ENCODE measurements at places on chromosomes 12 and 14.
A peak's percentile ranks its signal among the peaks of the same experiment; 100 is the strongest.

DNA sequence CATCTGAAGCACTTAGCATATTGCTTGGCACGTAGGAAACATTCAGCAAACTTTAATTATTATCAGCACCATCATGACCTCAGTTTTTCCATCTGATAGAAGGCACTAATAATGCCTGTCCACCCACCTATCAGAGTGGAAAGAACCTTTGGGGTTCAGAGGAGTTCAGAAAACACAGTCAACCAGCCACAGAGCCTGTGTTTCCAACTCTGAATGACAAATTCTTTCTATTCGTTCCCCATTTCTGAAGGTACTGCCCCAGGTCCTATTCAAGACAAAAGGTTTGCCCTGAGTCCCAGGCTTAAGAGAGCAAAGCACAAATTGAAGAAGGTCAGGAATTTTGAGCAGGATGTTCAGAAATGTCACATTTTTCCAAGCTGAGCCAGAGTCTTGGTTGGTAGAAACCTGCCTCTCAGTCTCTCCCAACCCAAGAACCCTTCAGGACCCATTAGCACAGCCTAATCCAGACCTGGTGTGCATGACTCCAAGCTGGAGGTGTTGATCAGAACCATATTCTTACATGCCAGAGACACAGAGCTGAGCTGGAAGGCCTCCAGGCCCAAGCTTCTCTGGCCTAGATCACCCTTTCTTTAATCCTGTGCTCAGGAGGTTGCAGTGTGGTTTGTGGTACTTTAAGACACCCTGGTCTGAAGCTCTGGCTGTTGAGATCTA, 114.4 kb downstream of the TBX5 start:
- no peak overlapping the region for H3K27ac ChIP-seq
- DNase-seq = no peak
- H3K4me1 ChIP-seq = no peaks in the 10 kb centered on the region
- peaks cover 6% of the 10 kb centered on the region for H3K27me3 ChIP-seq
- no peak overlapping the region for H3K4me3 ChIP-seq
- H3K36me3 ChIP-seq = no peaks in the 10 kb centered on the region

DNA sequence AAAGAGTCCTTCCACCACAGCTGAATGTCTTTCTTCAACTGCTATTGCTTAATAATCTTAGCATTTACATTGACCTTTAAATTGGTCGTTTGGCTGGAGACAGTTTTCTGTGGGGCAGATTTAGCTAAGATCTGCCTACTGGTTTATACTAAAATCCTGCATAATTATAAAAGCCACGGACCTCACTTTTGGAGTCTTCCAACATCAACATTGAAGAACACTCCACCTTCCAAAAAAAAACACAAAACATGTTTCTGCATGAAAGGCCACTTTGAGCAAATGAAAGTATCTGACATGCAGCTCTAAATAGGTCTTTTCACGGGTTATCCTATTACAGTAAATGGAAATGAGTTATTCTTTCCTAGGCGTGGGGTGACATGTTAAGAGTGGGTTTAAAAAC, 57.0 kb upstream of the KRR1 start:
- peaks cover 4% of the 10 kb centered on the region for H3K27me3 ChIP-seq
- DNase-seq = no peak
- H3K36me3 ChIP-seq = no peaks in the 10 kb centered on the region
- H3K4me3 ChIP-seq = no peak overlapping the region
- no peaks in the 10 kb centered on the region for H3K4me1 ChIP-seq

- H3K4me3 ChIP-seq = peak overlapping the region; percentile 19
- peak overlapping the region; percentile 94 for H3K27ac ChIP-seq
- peaks cover 70% of the 10 kb centered on the region for H3K4me1 ChIP-seq
Measured at GRCh38 chr12:12460935-12461922, 101.4 kb downstream of the DUSP16 start.

DNA sequence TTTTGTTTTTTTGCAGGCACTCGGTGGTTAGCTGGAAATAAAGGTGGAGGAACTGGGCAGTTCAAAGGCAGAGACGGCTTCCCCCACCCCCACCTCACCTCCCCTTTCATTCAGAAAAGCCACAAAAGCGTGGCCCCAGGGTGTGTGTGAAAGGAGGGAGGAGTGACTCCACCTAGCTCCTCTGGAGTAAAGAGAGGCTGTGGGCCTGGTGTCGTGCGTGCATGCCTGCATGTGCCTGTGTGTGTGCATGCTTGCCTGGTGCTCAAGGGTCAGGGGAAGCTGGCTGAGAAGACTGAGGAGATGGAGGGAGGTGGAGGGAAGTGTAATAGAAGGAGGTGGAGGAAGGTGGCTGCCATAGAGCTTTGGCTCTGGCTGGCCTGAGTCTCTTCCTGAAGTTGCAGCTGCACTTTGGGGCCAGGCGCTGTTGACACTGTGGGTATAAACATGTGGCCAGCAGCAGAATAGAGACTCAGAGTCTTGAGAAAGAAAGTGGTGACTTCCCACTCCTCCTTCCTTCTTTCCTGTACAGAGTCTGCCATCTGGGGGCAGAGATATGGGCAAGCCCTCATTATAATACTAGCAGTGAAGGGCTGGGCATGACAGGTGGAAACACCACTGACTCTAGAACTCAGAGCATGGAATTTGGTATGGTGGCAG, 36.9 kb upstream of the SINHCAF start:
- peak overlapping the region; percentile 61 for H3K27ac ChIP-seq
- H3K36me3 ChIP-seq = no peaks in the 10 kb centered on the region
- peak overlapping the region; percentile 42 for H3K4me3 ChIP-seq
- DNase-seq = peak; percentile 34
- H3K27me3 ChIP-seq = no peaks in the 10 kb centered on the region

GRCh38 chr12:41769810-41770209, 374.9 kb downstream of the GXYLT1 start:
- no peak overlapping the region for H3K4me3 ChIP-seq
- H3K4me1 ChIP-seq = peaks cover 5% of the 10 kb centered on the region
- no peaks in the 10 kb centered on the region for H3K36me3 ChIP-seq
- no peaks in the 10 kb centered on the region for H3K27me3 ChIP-seq
- no peak for DNase-seq

Data from activated naive CD8-positive, alpha-beta T cell treated with anti-CD3 and anti-CD28 coated beads, Interleukin-2, amount 50 U/mL, for 24 hours (primary cell).